ENCODE measurements at places on chromosomes 2 and 18.

DNA sequence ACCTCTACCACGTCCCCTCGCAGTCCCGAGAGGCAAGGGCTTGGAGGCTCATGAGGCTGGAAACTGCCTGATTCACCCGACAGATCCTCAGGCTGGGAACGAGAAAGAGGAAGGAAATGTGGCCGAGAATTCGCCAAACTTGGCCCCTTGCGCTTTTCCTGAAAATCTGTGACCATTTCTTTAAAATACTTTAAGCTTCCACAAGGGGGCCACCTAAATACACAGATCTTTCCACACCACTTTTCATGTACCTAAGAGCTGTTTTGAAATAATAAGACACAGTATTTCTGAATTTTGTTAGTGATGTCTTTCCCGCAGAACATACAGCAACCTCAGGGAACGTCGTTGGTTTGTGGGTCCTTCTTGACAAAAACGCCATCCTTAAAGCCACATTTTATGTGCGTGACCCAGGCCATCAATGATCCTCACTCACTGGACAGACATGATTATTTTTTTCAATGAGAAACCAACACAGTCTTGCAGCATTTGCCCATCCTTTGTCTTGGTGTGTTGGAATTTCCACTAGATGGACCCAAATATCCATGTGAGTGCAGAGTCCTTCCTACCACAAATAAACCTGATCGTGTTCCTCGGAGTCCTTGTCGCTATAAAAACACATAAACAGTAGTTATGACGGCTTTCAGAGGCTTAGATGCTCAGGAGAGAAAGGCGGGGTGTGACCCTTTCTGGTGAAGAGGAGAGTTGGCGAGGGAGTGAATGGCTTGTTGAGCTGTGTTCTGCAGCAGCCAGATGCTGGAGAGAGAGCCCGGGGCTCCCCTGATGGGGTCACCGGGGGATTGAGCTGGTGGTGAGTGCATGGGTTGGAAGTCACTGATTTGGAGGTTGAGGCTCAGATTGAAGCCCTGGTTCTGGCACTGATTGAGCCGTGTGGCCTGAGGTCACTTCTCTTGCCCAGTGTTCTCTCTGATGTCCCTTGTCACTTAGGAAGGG is 25.0 kb downstream of the DCDC2C start:
- peak; percentile 12 for DNase-seq

GRCh38 chr2:237433920-237434676 is 20.1 kb upstream of the COL6A3 start:
- no peak for DNase-seq

DNA sequence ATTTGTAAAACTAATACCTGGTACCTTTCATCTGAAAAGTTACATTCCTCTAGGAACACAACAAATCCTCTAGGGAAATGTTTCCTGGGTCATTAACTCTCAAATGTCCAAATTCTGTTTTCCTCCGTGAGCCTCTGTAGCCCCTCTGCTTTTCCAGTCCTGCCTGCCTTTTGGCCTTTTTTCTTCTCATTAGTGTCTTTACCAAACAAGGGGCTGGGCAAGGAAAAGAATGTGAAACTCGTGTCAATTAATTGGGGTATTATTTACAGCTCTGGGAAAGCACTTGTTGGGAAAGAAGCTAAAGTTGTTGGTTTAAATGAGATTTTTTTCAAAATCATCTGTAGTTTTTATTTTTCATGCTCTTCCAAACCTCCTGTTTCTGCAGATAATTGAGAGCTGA is 198.1 kb upstream of the NRP2 start:
- DNase-seq, result no peak

DNA sequence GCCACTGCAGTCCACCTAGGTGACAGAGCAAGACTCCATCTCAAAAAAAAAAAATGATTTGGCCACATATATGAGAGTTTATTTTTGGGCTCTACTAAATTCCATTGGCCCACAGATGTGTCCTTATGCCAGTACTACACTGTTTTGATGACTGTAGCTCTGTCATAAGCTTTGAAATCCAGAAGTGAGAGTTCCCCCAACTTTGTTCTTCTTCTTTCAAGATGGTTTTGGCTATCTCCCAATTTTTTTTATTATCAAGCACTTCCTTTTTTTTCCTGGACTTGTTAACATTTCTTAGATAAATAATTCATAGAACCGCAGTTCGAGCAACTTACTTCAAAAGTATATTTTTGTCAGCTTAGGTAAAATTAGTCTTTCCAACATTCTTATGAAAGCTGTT is 96.9 kb downstream of the TSHZ1 start:
- no peak for DNase-seq

DNA sequence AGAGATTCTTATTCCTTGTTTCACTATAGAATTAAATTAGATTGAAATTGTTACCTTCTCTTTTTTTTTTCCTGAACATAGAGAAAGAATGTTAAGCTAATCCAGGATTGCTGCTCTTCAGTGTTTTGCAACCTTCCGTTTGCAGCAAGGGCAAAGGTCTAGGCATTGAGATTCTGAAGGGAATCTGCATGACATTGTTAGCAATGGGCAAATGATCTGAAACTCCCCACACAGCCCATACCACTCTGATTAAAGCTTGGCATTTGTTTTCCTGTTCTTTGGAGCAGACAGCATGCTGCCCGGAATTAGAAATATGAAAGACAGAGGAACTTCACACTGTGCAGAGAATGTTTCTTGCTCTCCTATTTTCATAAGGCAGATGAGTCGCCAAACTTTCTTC is 551.8 kb downstream of the SOCS6 start:
- no peak for DNase-seq
